Stimulated activated CD4-positive, alpha-beta T cell treated with anti-CD3 and anti-CD28 coated beads, TNF-alpha, amount 100 ng/mL, for 24 hours (primary cell): ENCODE measurements at places on chromosomes 2 and 18.

GRCh38 chr18:12336887-12337286, 28.8 kb downstream of the TUBB6 start:
- DNase-seq: no peak

GRCh38 chr2:40584432-40584831, 132.5 kb upstream of the SLC8A1 start:
- no peak for DNase-seq

DNA sequence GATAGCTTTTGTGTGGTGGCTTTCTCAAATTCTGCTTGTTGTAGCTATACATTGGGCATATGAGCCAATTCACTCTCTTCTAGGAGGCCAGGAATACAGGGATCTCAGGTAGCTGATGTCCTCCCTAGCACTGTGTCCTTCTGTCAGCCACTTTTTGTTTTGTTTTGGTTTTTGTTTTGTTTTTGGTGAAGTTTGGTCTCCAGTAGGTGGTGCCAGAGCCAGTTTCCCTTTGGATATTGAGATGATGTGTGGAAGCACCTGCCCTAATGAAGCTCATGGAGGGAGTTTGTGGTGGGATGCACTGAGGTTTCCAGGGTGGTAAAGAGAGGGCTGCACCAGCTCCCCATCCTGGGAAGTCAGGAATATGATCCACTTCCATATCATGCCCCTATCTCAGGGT, 100.5 kb upstream of the VWC2L start:
- no peak for DNase-seq

DNA sequence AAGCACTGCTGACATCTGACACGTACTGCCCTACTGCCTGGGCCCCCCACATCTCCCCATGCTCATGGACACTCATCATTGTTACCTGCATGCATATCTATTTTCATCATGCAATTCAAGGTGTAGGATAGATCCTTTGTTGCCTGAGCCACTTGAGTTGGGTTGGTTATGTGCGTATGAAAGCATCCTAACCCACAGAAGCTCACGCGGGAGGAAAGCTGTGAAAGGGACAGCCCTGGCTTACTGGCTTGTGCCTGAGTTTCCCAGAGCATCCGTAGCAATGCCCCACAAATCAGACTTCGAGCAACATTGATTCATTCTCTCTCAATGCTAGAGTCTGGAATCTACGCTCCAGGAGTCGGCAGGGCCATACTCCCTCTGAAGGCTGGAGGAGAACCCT, 285.5 kb downstream of the PHLPP1 start:
- DNase-seq: no peak

DNA sequence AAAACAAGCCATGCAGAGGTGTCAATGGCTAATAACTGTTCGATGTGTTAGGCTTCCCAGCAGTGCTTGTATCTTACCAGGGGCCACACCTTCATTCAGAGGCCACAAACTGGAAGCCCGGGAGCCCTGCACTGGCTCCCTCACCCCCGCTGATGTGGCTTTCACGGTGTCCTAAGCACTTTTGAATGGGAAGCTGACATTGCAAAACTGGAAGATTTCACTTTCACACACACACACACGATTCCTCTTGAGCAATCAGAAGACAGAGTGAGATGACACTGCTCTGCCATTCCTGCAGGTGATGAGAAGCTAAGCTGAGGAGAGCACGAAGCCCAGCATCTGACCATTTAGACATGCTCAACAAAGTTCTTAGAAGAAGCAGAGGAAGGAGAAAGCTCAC, 8.6 kb upstream of the ZNF407 start:
- no peak for DNase-seq

DNA sequence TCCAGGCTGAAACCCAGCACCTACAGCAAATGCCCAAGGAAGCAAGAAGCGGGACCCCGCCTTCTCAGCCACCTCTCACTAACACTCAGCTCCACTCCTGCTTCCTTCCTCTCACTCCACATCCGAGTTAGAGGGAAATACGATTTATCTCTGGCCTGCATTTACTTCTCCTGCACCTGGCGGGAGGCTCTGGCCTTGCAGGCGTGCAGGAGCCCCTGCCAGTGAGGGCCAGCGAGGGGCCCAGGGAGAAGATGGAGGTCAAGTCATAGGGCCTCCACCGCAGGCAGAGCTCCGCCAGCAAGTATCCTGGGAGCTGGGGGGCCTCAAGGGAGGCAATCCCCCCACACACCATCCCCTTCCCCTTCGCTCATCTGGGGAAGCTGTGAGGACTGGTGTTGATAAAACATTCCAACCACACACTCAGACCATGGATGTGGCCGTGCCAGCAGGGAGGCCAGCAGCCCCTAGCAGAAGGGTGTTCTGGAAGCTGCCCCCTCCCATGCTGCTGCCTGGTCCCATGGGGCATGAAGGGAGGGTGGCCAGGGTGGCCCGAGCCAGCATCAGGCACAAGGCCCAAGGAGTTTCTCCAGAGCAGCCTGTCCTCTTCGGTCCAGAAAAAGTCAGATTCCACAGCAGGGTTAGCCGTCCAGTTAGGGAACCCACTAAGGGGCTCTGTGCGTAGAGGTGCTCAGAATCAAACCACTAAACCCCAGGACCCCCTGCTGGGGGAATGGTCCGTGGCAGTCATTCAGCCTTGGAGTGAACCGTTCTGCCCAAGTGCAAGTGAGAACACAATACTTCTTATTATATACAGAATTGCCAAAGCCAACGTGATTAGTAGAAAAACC, 91.2 kb downstream of the HDAC4 start:
- no peak for DNase-seq

DNA sequence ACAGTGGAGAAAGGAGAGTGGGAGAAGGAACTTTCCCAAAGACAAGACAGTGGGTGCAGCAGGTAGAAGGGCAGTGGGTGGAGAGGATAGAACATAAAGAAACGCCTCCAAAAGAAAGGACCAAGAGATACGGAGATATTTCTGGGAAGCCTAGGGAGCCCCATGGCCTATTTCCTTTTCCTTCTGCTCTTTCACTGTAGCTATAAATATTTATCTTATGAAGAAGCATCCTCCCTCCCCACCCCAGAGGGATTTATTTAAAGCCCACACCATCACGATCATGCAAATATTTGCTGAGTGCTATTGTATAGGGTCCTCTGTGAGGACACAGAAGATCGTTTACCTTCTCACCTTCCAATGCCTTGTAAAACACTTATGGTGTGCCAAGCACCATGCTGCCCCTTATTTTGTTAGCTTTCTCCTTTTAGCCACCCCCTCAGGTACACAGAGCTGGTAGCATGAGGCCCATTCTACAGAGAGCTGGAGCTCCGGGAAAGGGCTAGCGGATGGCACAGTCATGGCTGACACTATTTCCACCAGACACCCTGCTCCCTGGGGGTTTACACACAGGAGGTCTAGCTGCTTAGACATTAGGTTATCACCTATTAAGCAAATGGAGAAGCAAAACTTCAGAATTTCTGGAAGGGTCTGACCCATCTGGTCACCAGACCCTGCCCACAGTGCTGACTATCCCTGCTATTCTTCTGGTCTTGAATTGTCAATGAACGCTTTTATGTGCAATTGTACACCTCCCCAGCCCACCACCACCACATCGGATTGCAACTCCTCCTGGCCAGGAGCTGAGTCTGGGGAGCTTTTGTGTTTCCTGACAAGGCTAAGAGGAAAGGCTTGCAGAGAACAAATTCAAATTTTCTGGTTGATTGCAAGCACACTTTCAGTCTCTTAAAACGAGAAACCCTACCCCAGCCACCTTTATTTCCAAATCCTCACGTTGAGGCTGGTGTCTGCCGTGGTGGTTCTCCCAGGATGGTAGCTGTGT, 91.8 kb upstream of the KLF7 start:
- no peak for DNase-seq

GRCh38 chr2:10957391-10957790, 45.7 kb downstream of the KCNF1 start:
- DNase-seq: no peak

DNA sequence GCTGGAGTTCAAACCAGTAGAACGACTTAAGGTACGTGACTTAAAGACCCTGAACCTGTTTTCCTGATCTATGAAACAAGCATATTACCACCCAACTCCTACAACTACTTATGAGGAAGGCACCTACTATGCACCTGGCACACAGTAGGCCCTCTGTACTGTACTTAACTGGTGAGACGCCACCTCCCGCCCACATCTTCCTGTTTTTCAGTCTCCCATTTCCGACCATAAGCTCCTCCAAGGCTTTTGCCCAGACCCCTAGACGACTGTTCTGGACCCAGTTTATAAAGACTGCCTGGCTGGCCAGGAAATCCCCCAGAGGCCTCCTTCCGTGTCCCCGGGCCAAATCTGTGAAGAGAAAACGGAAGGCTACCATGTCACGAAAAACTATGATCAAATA, 1.5 kb downstream of the GALNT14 start:
- no peak for DNase-seq

DNA sequence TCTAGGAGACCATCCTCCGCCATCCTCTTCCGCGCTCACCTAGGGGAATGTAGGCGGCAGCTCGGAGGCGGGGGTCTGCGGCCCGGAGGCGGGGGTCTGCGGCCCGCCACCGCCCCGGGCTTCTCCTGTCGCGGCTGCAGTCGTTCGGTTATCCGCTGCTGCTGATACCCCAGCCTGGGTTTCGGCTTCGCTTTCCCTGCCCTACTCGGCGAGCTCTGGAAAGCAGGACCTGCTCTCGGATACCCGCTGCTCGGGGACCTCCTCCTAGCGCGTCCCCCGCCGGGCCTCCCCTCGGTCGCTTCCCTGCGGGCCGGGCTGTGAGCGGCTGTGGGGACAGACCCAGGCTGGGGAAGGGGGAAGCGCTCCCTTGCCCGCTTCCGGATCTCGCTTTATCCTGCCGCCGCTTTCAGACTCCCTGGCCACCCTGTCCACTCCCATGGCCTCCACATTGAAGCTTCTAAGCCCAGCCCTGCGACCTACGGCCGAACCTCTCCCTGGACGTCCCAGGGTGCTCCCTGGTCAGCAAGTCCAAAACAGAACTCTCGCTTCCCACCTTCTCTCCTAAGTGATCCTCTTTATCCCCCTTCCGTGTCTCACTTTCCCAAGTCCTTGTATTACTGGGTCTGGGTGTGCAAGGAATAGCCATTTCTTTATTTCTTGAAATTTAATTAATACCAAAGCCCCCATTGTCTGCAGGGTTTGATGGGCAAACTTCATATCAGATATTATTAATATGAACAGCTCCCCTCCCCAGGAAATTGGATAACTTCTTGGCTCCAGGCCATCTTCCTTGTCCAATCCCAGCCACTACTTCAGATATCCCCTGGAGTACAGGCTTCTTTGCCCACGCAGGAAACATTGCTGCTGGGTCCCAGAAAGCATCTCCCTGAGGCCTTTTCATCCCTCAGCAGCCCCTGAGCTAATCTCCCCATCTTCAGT, 769 bp downstream of the FKBP1B start:
- DNase-seq: peak; percentile 6

DNA sequence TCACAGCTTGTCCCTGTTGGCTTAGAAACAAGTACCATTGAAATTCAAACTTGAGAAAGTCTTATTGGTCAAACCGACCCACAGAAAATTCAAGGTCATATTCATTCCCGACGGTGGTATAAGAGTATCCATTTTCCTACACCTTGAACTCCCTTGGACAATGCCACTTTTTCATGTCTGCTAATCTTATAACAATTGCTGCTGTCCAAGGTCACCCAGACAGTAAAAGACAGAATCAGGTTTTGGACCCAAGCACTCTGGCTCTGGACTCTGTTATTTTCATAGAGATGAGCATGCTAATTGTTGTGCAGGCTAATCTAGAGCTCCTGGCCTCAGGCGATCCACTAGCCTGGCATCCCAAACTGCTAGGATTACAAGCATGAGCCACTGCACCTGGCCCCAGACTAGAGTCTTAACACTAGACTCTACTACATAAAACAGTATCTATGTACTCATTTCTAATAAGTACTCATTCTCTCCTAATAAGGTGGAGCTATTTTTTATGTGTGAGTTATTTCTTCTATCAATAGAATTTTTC, 57.8 kb downstream of the C2orf76 start:
- no peak for DNase-seq

DNA sequence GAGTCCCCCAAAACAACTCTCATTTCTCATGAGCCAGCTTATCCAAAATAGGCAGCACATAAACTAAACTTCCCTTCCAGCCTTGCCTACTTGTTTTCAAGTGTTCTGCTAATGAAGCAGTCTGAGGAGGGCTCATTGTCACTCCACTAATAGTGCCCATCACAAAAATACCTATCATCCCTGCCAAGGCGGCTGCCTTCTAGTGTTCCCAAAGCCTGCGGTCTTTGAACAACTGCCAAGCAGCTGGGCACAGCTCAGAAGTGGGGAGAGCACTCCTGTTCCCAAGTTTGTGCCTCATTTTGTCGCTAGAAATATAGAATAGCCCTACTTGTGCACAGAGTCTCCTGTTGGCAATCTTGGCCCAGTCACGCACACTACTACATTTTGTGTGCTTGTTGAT, 50.3 kb downstream of the DTNA start:
- no peak for DNase-seq

GRCh38 chr2:111710613-111711012, 173.4 kb downstream of the ANAPC1 start:
- no peak for DNase-seq

DNA sequence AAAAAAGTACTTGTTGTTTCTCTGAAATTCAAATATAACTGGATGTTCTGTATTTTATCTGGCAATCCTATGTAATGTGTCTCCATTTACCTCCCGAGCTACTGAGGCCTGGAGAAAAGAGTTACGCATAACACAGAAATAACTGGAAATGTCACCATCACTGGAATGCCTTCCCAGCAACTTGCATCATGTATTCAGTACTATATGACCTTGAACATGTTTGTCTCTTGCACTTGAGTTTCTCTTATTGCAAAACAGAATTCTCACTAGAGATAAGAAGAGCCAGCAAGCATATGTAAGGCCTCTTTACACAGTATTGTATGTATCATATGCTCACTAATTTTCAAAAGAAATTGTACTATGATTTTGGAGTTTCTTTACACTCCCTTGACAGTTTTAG, 99.6 kb upstream of the CTAGE1 start:
- no peak for DNase-seq

GRCh38 chr2:8752385-8752784, 70.5 kb downstream of the ID2 start:
- no peak for DNase-seq

- no peak for DNase-seq
Observed at GRCh38 chr2:221042926-221043325, 529.2 kb downstream of the EPHA4 start.

DNA sequence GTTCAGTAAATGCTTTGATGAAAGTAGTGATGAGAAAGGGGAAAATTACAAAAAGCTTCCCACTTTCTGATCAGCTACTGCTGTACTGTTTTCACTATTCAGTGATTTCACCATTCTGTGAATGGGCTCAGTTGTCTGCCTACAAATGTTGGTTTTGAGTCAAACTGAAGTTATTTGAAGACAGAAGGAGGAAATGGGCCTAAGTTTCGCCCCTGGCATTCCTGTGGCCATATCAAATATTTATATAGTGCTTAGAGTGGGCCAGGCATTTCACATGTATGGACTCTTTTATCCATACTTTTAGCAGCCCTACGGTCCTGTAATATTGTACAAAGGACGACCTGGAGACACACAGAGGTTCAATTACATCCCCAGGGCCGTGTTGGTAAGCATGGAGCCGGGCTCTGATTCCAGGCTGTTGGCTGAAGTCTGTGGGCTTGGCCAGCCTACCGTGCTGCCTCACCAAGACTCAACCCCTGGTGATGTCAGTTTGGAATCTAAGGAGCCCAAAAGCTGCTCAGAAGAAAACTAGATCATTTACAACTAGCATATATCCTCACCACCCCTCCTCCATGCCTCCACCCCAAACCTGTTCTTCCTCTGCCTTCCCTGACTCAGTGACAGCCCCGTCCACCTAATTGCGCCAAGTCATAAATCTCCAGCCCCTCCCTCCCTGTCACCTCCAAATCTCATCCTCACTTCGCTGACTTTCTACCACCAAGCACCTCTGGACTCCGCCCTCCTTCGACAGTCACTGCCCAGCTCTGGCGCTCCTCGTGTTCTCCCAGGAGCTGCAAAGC, 10.1 kb upstream of the GRHL1 start:
- DNase-seq: no peak

- no peak for DNase-seq
Observed at GRCh38 chr2:185967335-185967734, 228.7 kb downstream of the FSIP2 start.
